ENCODE measurements at places on chromosomes 12 and 14. TPM values are rescaled to one million over a fixed set of nuclear protein-coding genes. Genes with fewer than 3 reads are reported as not detected.

SCN8A gene
- 1.1 TPM for total RNA-seq

RECQL gene
- total RNA-seq: 29.6 TPM

KERA gene
- total RNA-seq: not detected

SLC7A7 gene
- total RNA-seq: 84.4 TPM

C12orf56 gene
- total RNA-seq: not detected

TMEM119 gene
- total RNA-seq: 43.8 TPM

GLIPR1L1 gene
- not detected for total RNA-seq

FAIM2 gene
- 1.2 TPM for total RNA-seq

ARHGAP9 gene
- total RNA-seq: 37.7 TPM

TAS2R42 gene
- not detected for total RNA-seq

DNA sequence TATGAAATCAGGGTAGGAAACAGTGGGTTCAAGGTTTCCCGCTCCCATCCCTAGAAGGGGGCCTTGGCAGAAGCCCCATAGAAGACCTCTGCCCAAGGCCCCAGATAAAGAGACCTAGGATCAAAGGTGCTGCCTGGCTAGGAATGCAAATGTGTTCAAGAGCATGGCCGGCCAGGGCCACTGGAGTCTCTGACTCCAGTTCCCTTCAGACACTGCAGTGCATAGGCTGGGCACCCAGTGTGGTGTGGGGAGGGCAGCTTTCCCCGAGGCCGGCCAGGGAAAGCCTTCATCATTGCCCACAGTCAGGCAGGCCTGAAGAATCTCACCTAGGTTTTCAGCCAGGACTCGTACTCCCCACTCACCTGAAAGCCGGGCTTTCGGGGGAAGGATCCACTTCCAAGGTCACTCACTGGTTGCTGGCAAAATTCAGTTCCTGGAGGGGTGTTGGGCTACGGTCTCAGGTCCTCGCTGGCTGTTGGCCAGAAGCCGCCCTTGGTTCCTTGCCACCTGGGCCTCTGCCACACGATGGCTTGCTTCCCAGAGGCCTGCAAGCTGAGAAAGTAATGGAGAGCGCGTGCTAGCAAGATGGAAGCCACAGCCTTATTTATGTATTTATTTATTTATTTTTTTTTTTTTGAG, 9.7 kb upstream of the PEBP1 start:
- DNase-seq: peak; percentile 82

DNA sequence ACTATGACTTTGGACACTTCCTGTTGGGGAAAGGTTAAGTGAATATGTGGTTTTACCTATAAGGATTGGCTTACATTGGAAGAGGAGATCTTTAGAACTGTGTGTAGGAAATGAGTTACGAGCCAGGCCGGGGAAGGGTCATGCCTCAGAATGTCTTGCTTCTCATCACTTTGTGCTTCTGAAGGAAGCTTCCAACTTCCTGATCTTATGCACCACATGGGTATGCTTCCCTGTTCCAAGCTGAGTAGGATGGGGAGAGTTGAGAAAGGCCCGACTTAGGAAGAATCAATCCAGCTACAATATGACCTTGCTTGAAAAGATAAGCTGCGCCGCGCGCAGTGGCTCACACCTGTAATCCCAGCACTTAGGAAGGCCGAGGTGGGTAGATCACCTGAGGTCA, 59.9 kb downstream of the STXBP6 start:
- no peak for DNase-seq

DNA sequence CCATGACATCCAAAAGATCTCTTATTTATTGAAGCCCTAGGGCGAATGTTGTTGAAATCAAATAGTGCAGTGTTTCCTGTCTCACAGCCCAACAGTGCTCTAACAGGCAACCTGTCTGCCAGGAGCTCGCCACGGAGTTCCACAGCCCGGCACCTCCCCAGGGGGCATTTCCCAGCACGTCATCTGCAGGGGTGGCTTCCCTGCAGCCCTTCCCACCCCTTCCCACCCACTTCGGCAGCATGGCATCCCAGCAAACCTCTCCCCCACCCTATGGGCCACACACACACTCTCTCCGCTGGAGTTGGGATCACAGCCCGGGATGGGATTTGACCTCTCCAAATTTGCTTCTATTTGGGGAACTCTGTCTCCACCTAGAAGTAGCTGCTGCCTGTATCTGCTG, 62.7 kb upstream of the C14orf180 start:
- DNase-seq: no peak

- DNase-seq: no peak
Observed at GRCh38 chr12:108401964-108402363, 62.9 kb upstream of the CMKLR1 start.

DNA sequence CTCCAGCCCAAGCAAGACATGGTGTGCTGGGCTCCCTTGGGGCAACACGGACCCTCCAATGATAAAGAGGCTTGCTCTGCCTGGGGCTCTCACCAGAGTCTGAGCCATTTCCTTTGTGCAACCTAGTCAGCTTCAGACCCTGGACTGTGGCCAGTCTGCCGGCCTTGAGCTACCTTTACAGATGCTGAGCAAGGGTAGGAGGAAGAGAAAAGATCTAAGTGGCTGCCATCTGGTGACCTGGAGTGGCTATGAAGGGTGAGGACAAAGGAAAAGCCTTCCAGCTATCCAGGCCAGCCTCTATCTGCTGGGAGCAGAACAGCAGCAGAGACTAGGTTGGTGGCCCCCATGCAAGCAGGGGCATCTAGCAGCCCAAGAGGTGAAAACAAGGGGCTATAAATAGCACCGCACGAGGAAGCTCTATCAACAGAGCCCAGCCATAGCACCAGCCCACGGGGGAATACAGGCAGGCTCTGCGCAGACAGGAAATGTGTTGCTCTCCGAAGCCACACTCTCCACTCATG, 230.1 kb downstream of the FOXN3 start:
- DNase-seq: no peak

- DNase-seq: no peak
Observed at GRCh38 chr14:96062010-96062409, 22.8 kb downstream of the C14orf132 start.

DNA sequence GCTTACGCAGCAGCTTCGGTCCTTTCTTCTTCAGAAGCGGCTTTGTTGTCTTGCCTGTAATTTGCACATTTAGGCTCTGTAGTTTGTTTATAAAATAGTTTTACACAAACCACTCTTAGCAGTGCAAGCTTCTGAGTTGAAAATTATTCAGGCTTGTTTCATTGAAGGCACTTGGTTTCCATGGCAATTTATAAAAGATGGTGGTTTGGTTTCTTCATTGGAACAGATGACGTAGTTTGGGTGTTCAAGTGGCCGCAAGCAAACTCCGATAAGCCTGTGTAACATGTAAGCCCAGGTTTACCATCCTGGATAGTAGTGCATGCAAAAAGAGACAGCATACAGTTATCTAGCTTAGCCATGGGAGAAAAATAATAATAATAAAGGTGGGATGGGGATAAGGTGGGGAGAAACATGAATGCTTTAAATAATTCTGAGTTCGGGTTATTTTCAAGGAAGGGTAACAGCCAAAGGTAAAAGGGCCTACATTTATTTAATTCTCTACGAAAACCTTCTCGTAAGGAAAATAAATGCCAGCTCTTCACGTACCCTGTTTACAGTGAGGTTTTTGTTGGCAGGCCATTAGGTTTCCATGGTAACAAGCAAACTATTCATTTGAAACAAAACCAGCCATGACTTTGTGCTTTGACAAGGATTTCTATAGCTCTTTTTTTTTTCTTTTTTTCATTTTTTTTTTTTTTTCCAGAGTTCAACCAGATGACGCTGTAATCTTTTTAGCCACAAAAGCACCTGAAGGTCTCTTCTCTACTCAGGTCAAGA, 189.6 kb upstream of the RPL10L start:
- no peak for DNase-seq

DNA sequence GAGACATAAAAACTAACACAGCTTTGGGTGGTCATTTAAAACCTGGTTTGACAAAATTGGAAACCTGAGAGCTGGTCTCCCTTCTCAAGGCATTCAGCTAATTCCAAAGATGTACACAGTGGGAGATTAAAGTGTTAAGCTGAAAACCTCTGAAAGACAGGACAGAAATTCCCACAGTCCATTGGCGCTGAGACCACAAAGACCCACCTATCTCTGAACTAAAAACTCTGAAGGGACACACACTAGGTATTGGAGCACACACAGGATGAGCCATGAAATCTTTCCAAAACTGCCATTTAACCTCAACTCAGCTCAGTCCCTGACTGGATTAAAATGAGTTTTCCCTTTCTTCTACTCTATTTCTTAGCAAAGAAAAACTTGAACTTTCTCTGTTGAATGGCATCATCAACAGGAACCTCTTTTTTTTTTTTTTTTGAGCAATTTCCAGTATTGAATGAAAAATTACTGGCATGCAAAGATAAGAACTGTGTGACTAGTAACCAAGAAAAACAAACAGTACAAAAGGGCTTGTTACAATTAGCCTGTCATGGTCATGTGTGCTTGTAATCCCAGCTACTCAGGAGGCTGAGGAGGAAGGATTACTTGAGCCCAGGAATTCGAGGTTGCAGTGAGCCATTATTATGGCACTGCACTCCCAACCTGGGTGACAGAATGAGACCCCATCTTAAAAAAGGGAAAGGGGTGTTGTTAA, 82.4 kb downstream of the IPO8 start:
- no peak for DNase-seq

- no peak for DNase-seq
Observed at GRCh38 chr14:38120109-38120508, 87.6 kb upstream of the SSTR1 start.

- no peak for DNase-seq
Observed at GRCh38 chr14:19974844-19975243, 547 bp upstream of the OR4K15 start.

- DNase-seq: no peak
Observed at GRCh38 chr14:20836668-20837338, 34.2 kb upstream of the RNASE1 start.

DNA sequence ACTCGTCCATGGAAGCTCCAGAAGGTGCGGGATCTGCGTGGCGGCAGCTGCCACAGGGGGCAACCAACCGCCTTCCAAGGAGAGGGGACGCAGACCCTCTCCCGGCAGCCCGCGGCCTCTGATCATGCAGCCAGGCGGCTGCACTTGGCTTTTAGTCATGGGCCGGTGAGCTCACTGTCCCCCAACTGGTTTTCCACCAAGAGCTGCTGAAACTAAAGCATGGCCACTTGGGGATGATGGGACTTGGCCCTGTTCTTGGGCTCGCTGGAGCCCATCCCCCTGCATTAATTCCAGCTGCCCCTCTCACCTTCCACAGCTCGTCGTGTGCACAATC, 39.1 kb downstream of the CCDC85C start:
- no peak for DNase-seq

DNA sequence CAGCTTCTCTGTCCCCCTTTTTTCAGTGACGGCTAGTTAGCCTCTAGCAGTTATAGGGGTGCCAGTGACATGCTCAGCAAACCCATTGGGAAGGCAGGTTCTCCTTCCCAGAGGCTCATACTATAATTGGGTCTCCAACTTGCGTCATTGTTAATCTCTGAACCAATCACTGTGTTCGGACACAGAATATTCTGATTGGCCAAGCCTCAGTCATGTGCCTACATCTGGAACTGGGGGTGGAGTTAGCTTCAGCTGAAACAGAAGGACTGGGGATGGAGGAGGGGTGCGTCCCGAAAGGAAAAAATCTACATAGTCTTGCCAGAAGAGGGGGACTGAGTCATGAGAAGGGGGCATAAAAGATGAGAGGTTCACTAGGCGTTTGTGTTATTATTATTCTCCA, 165.6 kb downstream of the SUDS3 start:
- DNase-seq: no peak

DNA sequence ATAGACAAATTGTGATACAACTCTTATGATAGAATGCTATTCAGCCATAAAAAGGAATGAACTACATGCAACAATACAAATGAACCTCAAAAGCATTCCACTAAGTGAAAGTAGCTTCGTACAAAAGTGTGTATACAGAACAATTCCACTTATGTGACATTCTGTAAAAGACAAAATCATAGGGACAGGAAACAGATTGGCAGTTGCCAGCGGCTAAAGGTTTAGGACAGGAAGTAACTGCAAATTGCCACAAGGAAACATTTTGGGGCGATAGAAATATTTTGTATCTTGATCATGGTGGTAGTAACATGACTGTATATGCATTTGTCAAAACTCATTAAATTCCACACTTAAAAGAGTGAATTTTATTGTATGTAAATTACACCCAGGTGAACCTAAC, 113.4 kb downstream of the CAPZA3 start:
- no peak for DNase-seq

GRCh38 chr12:112107306-112108201, 1.0 kb downstream of the NAA25 start:
- DNase-seq: peak; percentile 65

DNA sequence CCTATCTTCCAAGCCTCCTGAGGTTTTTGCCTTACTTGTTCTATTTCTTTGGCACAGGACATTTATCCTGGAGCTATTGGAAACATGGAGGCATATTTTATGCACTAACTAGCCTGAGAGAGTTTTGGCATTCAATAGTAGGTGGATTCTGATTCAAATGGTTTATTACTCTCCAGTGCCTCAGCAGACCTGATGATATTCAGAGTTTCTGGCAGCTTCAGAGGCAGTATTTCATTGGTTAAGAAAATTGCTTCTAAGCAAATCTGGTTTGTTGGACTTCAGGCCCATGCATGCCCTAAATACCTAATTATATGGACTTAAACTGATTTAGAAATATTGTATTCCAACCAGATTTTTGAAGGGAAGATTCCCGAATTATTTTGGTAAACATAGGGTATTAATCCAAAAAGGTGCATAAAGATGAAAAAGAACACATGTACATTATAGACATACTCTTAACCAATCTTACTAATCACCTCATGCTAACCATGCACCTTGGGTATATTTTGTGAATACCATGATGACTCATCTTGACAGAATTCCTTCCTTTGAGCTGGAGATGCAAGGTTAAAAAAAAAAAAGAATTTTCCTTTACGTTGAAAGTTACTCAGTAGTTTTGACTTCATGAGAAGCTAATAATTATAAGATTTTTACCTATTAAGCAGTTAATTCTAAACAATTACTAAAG, 44.3 kb upstream of the KTN1 start:
- no peak for DNase-seq

GRCh38 chr14:59132796-59133494, 55.5 kb upstream of the DAAM1 start:
- no peak for DNase-seq

Data from upper lobe of right lung (tissue), 1 donor.